Fibroblast of the aortic adventitia (primary cell): ENCODE measurements at places on chromosomes 7 and 10. TPM values are rescaled to one million over a fixed set of nuclear protein-coding genes. Genes with fewer than 3 reads are reported as not detected.

Gene IL6
- 3.8 and 10.2 TPM in 2 replicates for total RNA-seq

Gene SCIN
- 0.25 and 2.3 TPM in 2 replicates for total RNA-seq

Gene HGF
- 35.1 and 194 TPM in 2 replicates for total RNA-seq

GRCh38 chr10:116094356-116094755 lies 178.7 kb downstream of the GFRA1 start:
- no peak for DNase-seq

GRCh38 chr10:112815269-112816032 lies 134.6 kb upstream of the TCF7L2 start:
- peak; percentile 44 for DNase-seq

DNA sequence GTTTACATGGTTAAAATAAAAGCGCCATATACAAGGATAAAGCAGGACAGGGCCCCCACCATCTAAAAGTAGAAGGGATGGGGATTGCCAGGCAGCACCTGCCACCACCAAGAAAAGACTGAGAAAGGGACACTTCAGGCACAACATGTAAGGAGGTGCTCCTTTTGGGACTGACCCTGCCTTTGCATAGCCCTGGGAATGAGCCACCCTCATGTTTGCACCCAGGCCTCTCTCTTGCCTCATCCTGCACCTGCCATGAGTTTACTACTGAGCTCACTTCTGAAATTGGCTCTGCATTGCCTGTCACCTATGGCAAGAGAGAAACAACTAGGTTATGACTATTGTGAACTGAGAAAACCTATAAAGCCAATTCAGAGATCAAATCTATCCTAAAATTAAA lies 489.7 kb downstream of the KCNMA1 start:
- DNase-seq: no peak

DNA sequence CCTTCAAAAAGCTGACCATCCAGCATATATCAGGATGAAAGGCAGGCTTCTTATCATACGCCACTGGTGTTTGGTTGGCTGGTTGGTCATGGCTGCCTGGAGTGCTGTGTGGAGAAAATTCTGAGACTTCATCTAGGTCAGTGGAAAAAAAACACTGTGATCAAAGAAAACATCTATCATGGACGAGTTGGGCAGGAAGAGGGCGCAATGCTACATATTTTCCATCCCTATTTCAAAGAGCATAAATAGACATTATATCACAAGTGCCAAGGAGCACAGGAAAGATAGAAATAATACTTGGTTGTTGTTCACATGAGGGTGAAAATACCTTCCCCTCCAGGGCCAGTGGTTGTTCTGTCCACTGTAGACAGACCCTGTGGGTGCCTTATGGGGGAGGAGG lies 128.4 kb upstream of the PLPP4 start:
- no peak for DNase-seq

Gene MAGI2
- total RNA-seq: 16.1 and 25.5 TPM in 2 replicates

Gene NT5C2
- total RNA-seq: 95.2 and 122 TPM in 2 replicates

DNA sequence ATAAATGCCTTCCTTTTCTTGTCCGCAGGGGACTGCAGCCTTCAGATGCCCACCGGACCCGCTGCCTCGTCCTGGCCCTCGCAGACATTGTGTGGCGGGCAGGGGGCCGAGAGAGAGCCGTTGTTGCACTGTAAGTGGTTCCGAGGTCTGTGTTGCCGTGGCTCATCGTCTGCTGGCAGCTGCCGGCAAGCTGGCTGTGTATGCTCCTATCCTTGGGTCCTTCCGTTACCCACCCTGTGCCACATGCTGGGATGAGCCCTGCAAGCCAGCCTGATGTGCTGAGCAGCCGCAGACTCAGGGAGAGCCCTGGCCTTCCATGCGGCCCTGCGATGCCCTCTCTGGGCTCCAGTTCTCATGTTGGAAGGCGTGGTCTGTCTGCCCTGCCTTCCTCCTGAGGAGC lies 61.2 kb upstream of the AQP1 start:
- no peak for DNase-seq

GRCh38 chr7:20776942-20777341 lies 9.7 kb downstream of the SP8 start:
- no peak for DNase-seq

DNA sequence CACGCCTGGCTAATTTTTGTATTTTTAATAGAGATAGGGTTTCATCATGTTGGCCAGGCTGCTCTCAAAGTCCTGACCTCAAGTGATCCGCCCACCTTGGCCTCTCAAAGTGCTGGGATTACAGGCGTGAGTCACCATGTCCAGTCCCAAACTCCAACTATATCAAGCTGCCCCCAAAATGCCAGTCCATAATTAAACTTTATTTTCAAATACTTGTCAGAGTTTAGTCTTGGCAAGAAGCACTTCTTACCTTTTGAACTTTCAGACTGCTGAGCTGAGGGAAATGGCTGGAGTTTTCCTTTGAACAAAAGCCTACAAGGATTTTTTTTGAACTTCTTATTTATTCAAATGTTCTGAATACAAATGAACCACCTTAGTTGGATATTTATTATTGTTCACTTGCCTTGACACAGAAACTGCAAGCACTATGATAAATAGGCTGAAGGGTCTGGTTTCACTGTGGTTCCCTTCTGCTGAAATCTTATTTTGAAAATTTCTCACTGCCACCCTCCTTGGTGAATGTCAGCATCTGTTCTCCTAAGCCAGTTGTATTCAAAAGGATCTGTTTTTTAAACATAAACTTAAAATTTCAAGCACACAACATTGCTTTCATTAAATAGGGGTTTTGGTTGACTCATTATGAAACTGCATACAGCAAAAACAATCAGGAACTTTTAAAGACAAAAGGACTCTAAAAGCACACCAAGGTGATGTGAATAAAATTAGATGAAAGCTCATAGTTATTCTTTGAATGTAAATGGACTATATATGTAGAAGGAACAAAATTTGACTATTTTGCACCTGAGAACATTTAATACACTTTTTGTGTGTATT lies 101.7 kb upstream of the SLC26A5 start:
- no peak for DNase-seq

Gene TUBAL3
- not detected in 2 replicates for total RNA-seq

- DNase-seq: no peak
These were observed 25.7 kb upstream of the LMBR1 start for GRCh38 chr7:156918635-156919034.

- DNase-seq: no peak
These were observed 20.8 kb upstream of the GGCT start for GRCh38 chr7:30525429-30525828.

- DNase-seq: no peak
These were observed 34.0 kb downstream of the KIFBP start for GRCh38 chr10:69022611-69023010.
